ENCODE measurements at places on chromosomes 5 and 9.
A peak's percentile ranks its signal among the peaks of the same experiment; 100 is the strongest.

- peak; percentile 72 for DNase-seq
Measured at GRCh38 chr9:34047864-34048726, 592 bp downstream of the UBAP2 start.

- no peak for DNase-seq
Measured at GRCh38 chr9:108463932-108464606, 391.7 kb downstream of the ACTL7B start.

DNA sequence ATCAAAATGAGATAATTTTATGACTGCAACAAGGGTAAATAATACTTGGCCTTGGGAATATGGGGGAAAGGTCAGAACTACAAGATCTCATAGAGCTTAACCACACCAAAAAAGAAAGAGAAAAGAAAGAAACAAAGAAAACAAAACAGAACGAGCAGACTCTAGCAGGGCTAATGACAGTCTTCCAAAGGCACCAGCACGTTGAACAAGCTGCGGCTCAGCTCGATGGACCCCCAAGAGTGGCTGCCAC lies 689 bp downstream of the AK3 start:
- no peak for DNase-seq

GRCh38 chr5:98742396-98743073 lies 30.9 kb upstream of the RGMB start:
- no peak for DNase-seq

- DNase-seq = peak; percentile 66
Measured at GRCh38 chr9:2015581-2016407, 647 bp downstream of the SMARCA2 start.

- no peak for DNase-seq
Measured at GRCh38 chr5:141966275-141966962, 2.5 kb upstream of the RNF14 start.

- DNase-seq = peak; percentile 46
Measured at GRCh38 chr5:178113841-178114324, 551 bp downstream of the N4BP3 start.

DNA sequence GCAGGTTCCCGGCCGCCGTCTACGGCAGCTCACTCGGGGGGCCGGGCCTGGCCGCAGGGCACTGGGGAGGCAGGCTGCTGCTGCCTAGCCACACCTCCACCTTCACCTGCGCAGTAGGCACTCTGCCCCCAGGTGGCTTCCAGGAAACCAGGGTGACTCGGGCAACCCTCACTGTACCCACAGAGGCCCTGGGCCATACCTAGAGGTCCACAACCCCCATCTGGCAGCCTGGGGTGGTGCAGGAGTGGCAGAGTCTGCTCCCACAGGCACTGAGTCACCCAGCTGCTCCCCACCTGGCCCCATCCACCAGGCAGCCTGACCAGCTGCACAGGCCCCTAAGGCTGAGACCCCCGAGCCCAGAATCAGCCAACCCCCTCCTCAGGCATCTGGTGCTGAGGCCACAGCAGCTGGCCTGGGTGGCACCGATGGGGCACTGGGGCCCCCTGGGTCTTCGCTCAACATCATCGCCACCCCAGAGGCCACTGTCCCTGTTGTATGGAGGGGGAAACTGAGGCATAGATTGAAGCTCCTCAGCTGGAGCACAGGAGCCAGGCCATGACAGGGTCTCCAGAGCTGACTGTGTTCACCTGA lies 70.2 kb downstream of the KCNT1 start:
- DNase-seq = no peak

GRCh38 chr9:101445353-101446029 lies 9.9 kb upstream of the ALDOB start:
- no peak for DNase-seq

DNA sequence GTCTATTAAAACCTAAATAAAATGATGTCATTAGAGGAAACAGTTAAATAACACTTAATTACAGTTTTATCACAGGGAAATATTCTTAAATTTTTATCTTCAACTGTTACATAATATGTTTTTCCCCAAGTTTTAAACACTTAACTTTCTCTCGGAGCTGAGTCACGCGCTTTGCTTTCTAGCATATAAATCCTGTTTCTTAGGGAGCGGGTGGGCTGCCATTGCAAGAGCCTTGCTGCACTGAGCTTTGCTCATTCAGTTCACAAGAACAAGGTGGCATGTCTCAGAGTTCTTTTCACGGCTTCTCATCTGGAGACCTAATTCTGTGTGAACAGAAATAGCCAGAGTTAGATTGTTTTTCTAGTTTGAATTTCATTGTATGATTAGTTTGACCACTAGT lies 166.1 kb downstream of the ZSWIM6 start:
- no peak for DNase-seq

All from activated naive CD4-positive, alpha-beta T cell treated with anti-CD3 and anti-CD28 coated beads, Interleukin-2, amount 10 ng/mL, durations not matched to agents 7 days and 5 days (primary cell).